ENCODE measurements at places on chromosomes 6 and 20.

DNA sequence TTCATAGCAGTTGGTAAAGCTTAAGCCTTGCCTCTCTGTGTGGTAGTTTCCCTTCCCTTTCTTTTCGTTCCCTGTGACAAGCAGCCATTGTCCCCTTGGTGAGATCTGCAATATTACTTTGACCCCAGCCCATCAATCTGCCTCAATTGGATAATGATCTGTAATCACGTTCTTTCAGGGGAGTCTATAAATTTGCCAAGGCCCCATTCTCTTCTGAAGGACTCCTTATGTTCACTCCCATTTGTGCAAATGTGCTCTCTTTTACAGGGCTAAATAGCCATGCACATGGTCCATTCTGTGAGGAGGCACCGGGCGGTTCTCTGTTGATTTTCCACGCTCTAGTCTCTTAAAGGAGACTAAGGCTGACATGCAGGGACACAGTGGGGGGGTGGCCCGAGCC, 660.4 kb upstream of the SLC35B3 start:
- no peak for DNase-seq

- no peak for DNase-seq
These were observed 56.9 kb upstream of the ENPP4 start for GRCh38 chr6:46072866-46073265.

- DNase-seq = no peak
These were observed 38.5 kb upstream of the CAP2 start for GRCh38 chr6:17354700-17355403.

GRCh38 chr6:91786474-91787184, 1199.8 kb upstream of the MAP3K7 start:
- no peak for DNase-seq

GRCh38 chr6:41966214-41966920, 24.8 kb upstream of the CCND3 start:
- no peak for DNase-seq

GRCh38 chr20:46349035-46349741, 40.9 kb upstream of the CDH22 start:
- DNase-seq = peak; percentile 37

All from activated CD4-positive, alpha-beta T cell treated with anti-CD3 and anti-CD28 coated beads, Interleukin-2, Interleukin-4, amounts not matched to agents 100 ng/mL and 50 ng/mL, durations not matched to agents 16 hours and 8 hours (primary cell).